ENCODE measurements at places on chromosomes 2 and 18.
A peak's percentile ranks its signal among the peaks of the same experiment; 100 is the strongest.

- DNase-seq: peak; percentile 22
Measured at GRCh38 chr2:175414882-175415487, 233.5 kb upstream of the ATP5MC3 start.

- DNase-seq: no peak
Measured at GRCh38 chr2:176826984-176827668, 385.5 kb upstream of the HNRNPA3 start.

DNA sequence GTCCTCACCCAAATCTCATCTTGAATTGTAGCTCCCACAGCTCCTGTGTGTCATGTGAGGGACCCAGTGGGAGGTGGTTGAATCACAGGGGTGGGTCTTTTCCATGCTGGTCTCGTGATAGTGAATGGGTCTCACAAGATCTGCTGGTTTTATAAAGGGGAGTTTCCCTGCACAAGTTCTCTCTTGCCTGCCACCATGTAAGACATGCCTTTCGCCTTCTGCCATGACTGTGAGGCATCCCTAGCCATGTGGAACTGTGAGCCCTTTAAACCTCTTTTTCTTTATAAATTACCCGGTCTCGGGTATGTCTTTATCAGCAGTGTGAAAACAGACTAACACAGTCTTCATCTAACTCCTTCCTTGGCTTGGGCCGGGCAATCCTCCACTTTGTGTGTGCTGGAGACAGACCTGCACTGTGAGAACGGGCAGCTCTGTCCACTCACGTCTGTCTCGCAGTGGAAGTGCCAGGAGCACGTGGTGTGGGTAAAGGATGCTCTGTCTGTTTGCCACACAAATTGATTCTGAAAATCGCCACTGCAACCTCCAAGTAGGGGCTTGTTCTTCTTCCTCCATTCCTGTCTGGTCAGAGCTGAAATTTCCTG, 47.6 kb upstream of the OTOS start:
- no peak for DNase-seq

DNA sequence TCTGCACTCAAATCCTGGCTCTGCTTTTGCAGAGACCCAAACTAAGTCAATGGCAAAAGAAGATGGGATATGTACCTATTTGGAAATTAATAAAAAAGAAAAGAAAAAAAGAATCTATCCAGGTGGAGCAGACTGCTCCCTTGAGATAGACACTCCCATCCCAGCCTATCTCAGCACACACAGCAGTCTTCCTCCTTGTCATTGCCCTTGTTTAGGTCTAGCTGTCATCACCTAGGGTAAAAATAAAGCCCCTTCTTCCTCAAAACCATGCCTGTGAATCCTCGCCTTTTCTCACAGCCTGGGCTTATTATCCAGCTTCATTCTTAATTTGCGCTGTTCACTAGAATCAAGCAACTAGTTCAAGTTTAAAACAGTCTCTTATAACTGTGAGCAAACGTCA, 30.7 kb upstream of the ACSL3 start:
- no peak for DNase-seq

DNA sequence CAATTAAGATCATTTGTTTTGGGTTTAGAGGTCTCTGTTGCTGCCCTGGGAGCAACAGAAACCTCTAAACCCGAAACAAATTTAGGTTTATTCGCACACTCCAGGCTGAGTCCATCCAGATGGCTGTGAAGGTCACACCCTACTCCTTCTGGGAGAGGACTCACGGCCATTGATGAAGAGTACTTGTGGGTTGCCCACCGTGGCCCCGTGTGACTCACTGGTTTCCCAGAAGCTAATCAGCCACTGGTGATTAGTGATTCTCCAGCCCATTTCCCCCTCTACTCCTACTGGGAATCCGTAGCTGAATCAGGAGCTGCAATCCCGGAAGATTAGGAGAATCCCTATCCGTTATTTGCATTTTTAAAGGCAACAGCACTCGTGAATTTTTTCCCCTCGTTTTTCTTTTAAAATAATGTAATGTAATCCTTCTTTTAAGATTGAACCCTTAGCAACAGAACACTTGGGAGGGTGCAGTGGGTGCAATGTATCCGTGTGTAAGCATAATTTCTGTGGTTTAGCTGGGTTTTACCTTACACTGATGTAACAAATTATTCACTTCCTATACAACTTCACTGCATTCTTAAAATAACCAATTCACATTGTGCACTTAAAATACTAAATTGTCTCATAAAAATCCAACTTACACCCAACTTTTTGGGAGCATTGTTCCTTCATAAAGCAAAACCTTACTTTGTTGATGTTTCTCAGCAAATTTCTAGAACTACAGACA, 27.5 kb upstream of the EPAS1 start:
- no peak for DNase-seq

DNA sequence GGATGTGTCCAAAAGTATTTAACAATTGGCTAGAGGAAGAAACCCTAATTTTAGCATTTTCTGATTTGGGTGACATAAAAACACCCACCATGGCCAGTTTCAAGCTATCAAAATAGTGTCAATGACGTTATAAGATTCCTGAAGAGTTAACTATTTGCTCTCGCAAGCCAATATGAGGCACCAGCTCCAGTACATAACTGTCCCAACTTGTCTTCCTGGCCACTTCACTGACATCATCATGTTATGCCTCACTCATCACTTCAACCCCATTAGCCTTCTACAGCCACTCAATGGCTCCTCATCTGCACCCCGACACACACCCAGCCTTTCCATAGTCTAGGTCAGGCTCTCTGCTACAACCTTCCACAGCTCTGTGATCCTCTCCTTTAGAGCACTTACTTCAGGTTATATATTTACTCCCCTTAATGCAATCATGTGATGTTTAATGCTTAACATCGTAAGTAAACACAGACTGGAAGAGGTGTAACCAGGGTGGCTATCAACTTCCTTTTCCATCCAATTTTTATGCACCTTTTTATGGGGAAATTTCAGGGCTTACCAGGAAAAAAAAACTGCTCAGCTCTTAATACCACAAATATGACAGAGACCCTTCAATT, 158.7 kb downstream of the VWC2L start:
- no peak for DNase-seq

DNA sequence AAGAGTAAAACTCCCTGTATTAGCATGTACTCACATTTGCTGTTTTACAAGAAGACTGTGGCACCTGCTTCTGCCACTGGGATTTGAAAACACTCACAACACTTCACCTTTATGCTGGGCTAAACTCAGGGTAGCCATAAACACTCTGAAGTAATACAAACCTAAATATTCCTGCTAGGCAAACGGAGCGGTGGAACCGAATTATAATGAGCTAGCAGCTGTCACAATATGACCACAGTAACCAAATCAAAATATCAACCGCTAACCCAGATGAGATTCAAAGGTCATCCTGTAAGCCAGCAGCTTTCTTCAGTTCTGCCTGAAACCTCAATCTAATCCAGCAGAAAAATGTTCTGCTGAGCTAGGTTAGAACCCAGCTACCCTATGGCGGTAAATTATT, 132.1 kb downstream of the TCF4 start:
- no peak for DNase-seq

GRCh38 chr2:141724426-141724825, 406.4 kb downstream of the LRP1B start:
- no peak for DNase-seq

DNA sequence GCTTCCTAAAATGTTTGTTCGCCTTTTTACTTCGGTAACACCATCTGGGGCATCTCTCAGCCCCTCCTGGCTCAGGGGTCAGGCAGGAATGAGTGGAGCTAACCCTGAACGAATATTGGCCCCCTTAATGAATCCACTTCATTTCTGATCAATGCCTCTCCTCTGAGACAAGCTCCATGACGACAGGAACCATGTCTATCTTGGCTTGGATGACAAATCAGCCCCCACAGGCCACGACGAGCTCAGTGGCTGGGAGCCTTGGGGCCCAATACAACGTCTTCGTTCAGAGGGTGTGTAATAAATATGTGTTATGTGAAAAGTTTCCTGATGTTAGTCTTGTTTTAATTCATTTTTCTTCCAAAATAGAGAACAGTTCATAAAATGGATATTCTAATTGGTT, 133.0 kb downstream of the COL6A3 start:
- DNase-seq: no peak

DNA sequence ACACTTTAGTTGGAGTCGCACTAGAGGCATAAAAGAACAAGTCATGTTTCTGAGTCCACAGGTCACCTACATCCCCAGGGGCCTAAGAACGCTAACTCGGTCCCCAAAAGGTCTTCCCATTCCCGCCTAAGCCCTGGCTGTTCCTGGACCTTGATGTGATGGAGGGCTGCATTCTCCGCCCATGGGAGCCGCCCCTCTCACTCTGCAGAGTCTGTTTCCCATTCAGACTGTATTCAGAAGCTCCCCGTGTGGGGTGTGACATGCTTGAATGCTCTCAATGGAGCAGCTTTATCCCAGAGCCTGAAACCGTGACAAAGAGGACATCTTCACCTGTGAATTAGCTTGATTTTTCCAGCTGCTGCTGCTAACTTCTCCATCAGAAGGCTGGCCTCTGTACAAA, 319.0 kb upstream of the KLHL29 start:
- DNase-seq: no peak

DNA sequence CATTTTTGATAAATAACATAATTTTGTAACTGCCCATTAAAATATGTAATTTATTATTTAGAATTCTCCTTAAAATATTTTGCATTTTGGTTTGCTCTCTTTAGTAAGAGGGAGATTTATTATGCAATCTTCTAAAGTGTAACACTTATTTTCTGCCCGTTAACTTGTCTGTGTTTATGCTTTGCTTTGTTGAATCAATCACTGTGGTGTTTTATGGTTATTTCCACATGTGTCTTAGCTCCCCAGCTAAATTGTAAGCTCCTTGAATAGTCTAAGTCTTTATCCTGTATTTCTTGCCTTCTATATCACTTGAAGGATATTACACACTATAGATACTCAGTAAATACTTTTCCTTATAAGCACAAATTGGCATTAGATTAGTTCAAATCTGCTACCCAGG, 166.6 kb upstream of the SPRED2 start:
- no peak for DNase-seq

DNA sequence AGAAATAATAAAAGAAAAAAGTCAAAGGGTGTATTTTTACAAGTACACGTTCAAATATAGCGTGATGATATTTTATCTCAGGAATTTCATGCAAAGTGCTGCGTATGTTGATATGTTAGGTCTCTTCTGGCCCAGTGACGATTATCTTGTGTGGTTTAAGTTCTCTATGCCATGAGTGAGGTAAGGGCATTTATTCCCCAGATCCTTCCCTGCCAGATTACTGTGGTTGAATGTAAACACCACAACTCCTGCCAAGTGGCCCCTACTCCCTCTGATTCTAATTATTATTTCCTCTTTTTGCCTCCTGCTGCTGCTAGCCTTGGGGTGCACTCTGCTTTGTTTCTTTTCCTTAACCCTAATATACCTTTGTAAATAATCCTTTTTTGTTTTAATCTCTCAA, 12.2 kb downstream of the SCN2A start:
- DNase-seq: no peak

DNA sequence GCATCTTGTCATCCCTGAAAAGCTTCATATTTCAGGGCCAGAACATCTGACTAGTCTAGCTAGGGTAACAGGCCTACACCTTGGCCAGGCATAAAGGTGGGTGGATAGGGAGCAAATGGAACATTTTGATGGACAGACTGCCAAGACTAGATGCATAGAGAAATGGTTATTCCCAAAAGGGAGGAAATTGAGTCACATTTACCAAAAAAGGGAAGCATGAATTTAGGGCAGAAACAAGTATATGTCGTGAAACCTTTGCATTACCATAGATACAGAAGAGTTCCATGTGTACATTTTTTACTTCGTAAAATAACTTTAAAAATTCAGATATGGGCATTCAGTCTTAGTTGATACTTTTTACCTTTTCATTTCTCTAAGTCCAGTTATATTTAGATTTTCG, 101.3 kb upstream of the ZEB2 start:
- DNase-seq: no peak

GRCh38 chr18:33369711-33370449, 70.6 kb downstream of the CCDC178 start:
- no peak for DNase-seq

GRCh38 chr2:214750529-214750928, 59.0 kb downstream of the BARD1 start:
- no peak for DNase-seq

GRCh38 chr18:22827216-22827615, 105.9 kb upstream of the RBBP8 start:
- DNase-seq: no peak

DNA sequence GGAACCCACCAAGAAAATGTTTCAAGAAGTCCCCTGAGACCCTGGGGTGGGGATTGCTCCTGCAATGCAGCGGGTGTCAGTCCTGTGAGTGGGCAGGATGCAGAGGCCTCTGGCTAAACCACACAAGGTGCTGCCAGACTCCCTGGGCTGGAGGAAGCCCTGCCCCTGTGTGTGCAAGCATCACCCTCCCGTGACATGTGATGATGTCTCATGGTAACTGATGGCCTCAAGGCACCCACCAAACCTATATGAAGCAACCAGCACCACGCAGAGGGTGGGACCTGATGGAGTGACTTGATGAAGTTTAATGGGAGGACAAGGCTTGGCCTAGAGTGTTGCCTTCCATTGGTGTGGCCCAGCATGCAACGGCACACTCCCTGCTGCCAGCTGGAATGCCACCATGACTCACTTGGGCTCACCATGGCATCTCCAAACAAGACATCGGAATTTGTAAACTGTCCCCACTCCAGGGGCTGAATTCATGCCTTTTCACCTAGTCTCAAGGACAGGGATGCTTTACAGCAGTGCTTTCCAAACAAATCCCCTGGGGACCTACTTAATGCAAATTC, 8.7 kb upstream of the SLC14A1 start:
- DNase-seq: no peak

- no peak for DNase-seq
Measured at GRCh38 chr18:13108330-13108729, 110.2 kb upstream of the LDLRAD4 start.

DNA sequence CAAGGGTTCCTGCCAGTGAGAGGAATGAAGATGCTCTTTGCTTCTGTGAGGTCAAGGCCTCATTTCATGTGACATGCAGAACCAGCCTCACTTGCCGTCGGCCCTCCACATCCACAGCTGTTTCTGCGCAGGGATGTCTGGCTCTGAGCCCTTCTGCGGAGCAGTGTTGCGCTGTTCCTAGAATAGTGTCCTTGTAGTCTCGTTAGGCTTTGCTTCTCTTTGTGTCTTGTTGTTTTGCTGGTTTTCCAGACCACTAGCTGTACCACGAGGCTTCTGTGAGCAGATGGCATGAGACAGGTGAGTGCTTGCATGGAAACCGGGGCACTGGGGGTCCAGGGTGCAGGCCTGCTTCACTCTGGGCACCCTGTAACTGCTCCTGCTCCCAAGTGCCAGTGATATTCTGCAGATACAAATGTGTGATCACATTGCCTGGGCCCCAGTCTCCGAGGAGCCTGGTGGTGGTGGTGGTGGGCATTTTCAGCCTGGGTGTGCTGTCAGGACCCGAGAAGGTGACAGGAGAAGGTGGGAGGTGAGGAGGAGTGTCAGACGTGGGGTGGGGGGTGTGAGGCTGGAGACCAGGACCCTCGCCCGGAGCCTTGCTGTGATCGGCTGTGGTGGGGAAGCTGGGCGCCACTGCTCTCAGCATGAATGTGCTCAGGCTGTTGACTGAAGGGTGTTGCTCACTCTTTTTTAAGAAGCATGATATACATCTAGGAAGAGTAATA, 34.3 kb downstream of the LDLRAD4 start:
- no peak for DNase-seq
